Activated CD8-positive, alpha-beta T cell treated with anti-CD3 and anti-CD28 coated beads for 36 hours (primary cell): ENCODE measurements at places on chromosomes 7 and 10.
A peak's percentile ranks its signal among the peaks of the same experiment; 100 is the strongest.

DNA sequence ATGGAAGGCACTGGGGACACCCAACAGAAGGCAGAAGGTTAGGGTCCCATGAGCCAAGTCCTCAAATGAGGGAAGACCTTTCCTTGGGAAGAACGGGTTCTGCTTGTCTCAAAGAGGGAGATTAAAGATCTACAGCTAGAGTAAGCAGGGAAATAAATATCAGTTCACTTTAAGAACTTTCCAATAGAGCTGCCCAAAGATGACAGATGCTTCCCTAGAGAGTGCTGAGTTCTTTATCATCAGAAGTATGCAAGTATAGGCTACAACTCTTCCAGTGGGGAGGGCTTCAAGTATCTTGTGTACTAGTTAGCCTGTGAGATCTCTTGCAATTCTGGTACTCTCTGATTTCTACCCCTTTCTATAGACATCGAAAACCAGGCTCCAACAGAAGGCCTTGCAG lies 39.4 kb downstream of the EMX2 start:
- DNase-seq = no peak

GRCh38 chr7:37590824-37591223 lies 92.7 kb upstream of the GPR141 start:
- DNase-seq = no peak

GRCh38 chr7:106071356-106071998 lies 40.6 kb downstream of the SYPL1 start:
- DNase-seq = peak; percentile 76

GRCh38 chr7:76049295-76049694 lies 1.4 kb downstream of the MDH2 start:
- DNase-seq = no peak

DNA sequence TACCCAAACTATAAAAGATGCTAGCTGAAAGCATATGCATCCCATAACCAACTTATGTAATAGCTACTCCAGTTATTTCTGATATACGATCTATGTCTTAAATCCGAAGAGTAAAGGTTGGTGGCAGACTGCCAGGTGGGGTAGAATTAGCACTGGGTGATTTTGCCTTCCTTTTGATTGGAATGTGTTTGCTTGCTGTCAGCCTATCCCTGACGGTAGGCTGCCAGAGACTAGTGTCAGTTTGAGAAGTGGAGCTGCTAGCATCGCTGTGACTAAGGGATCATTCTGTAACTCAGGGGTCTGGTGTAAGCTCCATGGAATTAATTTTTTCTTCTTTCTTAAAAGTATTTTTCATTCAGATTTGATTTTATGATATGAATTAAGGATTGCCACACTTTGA lies 9.5 kb upstream of the SEM1 start:
- no peak for DNase-seq

- no peak for DNase-seq
Observed at GRCh38 chr7:78448911-78449310, 650.3 kb downstream of the PHTF2 start.

DNA sequence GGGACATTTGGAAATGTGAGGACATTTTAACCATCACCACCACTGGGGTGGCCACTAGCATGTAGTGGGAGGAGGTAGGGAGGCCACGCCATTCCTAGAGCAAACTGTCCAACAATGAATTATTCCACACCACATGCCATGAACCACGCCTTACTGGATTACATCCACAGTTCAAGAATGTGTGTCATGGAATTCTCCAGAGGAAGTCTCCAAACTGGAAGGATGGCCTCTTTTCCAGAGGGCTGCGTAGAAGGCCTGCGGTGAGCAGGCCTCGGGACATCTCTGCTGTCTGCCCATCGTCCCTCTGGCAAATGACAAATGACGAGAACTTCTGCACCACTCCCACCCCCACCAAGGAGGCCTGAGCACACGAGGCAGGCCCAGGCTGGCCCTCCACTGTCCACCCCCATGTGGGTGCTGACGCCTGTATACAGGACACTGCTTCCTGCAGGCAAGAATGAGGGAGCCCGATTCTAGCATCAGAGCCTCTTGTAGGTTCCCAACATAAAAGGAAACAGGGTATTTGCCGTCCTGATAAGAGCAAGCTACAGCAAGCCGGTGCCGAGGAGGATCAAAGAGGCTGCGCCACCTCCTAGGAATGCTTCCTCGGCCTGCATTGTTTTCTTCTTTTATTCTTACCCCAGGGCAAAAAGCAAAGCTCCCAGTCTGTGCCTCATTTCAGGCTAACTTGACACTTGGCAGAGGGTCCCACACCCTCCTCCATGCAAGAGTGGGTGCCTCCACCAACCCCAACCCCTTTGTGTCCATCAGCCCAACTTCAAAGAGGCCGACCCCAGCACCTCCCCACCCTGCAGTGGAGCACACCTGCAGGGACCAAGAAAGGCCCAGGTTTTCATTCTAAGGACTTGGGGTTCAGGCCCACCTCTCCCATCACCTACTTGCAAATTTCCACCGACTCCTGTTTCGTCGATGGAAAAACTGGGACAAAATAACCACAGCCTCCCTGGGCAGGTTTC lies 23.9 kb downstream of the TNS3 start:
- no peak for DNase-seq

GRCh38 chr7:92873776-92874175 lies 37.4 kb upstream of the CDK6 start:
- no peak for DNase-seq

DNA sequence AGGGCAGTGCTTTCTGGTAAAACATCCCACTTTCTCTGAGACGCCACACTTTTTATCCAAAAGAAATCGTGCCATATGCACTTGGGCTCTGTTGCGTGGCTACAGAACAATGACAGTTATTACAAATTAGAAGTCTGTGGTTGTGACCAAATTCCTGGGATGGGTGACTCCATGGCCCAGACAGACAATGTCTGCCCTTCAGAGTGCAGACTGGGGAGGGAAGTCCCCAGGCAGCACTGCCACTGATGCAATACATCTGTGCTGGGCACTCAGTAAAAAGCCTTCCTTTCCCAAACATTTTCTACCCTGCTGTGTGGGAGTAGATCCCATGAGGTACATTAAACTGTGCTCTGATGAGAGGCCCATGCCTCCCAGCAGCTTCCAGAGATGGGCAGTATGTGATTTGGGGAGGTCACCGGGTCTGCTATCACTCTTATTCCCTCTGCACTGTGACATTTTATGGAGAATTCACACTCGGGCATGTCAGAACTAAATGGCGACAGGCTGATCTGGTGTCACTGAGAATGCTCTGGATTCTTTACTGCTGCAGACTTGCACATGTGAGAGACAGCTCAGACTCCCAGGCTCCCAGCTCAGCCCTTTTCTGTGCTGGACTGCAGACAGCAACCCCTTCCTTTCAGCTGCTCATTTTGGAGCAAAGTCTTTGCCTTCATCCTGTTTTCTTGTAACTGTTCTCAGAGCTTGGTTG lies 243.5 kb upstream of the ZNF32 start:
- DNase-seq = no peak

DNA sequence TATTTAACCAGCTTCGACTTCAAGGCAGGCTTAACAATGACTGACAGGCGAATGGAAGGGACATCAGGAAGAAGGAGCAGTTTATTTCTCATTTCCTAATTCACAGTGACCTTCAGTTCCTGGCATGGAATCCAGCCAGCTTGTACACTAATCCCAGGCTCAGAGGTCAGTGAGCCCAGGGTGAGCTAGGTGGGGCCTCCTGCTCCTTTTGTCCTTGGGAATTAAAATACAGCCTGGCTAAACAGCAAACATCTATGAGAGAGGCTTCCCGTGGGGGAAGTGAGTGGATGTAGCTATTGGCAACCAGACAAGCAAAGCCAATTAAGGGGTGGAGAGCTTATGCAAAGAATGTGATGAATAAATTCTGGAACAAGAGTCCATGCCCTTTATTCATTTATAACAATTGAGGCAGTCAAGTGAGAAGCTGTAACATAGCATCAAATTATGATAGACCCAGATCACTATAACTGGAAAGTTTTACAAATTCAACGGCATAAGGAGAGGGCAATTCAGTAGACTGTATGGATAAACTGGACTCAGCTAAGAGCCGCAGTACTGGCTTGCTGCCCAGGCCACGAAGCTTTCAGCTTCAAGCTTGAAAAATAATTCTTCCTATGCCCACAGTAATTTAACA lies 57.1 kb downstream of the STK17A start:
- no peak for DNase-seq

DNA sequence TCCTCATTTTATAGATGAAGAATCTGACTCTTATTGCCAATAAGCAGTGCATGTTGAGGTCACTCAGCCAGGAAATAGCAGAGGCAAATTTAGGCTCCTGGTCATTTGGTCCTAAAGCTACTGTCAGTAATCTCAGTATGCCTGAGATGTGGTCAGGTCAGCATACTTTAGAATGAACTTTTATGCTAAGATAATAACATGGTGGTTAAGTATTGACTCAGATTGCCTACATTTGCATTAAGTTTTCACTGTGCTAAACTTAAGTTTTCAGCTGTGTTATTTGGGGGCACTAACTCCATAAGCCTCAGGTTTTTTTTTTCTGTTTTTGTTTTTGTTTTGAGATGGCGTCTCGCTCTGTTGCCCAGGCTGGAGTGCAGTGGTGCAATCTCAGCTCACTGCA lies 35.9 kb upstream of the CCSER2 start:
- DNase-seq = no peak

GRCh38 chr7:70539617-70540016 lies 592.3 kb upstream of the GALNT17 start:
- no peak for DNase-seq

DNA sequence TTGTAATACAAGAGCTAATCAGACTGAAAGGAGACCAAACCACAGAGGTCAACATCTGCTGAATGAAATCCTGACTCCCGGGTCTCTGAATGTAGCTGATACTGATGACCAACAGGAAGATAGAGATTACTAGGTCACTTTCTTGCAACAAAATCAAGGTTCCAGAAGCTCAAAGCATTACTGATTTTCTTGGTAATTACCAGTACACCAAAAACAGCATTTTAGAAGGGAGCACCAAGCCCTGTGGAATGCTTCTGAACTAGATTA lies 177.7 kb downstream of the SLC25A13 start:
- DNase-seq = no peak

GRCh38 chr10:42149722-42150427 lies 488.5 kb downstream of the ZNF33B start:
- DNase-seq = no peak

DNA sequence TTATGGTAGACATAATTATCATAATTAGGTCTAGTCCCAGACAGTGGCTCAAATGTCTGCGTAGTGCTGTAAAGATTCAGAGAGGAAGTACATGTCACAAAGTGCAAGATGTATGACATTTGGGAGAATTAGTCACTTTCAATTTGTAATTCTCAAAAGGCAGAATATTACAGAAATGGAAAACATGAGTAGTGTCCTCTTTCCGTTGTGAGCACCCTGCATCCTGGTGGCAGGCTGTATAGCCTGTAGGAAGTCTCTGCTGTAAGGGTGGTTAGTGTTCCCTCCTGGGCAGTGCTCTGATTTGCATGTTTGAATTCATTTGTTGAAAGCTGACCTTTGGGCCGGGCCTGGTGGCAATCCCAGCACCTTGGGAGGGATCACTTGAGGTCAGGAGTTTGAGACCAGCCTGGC lies 17.0 kb downstream of the CDK14 start:
- DNase-seq = peak; percentile 53

- DNase-seq = no peak
Observed at GRCh38 chr10:113379091-113379490, 173.8 kb upstream of the HABP2 start.

GRCh38 chr7:71784180-71784579 lies 628.0 kb downstream of the CALN1 start:
- no peak for DNase-seq

DNA sequence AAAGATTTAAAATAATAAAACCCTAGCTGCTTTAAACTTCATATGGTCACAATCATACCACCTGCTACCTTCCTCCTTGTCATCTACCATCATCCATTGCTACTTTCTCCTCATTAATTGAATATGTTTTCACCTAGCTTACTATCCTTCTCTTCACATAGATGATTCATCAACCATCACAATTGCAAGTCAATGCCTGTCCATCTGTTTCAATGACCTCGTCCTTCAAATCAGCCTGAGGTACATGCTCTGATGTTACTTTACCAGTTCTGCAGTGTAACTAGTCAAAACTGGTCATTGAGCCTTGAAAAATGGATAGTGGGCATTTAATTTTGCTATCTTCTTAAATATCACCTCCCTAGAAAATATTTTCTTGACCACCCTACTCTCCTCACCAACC lies 164.7 kb downstream of the SEMA3E start:
- no peak for DNase-seq

DNA sequence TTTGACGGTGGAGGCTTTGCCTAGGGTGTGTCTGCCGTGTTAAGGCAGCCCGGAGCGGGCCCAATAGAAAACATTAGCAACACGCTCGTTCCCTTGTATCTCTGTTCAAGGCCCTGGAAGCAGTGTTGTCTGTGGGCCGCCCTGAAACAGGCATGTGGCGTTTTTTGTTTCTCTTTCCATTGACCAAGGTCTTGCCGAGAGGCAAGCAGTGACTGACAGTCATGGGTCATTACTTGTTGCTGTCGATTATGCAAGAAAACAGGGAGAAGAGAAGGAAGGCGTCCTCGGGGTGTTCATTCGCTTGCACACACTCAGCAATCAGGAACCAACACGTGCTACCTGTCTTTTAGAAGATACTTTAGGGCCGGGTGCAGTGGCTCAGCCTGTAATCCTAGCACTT lies 92.5 kb downstream of the EZH2 start:
- DNase-seq = no peak

DNA sequence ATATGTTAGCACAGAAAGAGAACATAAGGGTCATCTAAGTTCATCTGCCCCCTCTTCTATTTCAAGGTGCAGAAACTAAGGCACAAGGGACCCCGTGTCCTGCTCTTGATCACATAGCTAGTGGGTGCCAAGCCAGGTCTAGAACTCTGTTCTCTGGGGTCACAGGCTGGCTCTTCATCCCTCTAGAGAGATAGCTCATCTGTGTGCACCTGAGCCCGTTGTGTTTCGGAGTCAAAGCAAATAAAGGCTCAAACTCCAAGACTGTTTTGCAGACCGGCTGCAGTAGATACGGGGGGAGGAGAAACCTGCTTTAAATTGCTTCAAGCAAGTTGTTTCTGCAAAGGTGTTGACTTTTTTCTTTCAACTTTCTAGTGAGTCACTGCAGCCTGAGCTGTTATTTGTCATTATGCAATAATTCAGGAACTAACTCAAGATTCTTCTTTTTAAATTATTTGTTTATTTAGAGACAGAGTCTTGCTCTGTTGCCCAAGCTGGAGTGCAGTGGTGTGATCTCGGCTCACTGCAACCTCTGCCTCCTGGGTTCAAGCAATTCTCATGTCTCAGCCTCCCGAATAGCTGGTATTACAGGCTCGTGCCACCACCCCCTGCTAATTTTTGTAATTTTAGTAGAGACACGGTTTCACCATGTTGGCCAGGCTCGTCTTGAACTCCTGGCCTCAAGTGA lies 6.5 kb downstream of the BLVRA start:
- no peak for DNase-seq

DNA sequence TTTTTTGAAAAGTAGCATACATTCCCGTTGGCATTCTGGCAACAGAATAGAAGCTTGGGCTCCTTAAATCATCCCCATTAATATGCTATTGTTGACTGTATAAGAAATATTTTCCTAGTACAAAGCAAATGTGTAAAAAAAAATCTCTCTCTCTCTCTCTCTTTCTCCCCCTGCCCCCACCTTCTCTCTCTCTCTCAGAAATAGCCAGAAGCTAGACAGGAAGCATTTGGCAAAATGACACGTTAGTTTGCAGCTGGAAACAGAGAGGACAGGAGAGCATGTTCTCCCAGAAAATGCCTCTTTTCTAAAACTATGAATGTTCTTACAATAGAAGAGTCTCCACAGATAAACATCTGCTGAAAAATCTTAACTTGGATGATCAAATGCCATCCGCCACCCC lies 59.6 kb upstream of the AKR1E2 start:
- no peak for DNase-seq

GRCh38 chr10:129416956-129417765 lies 49.9 kb upstream of the MGMT start:
- no peak for DNase-seq
